ENCODE measurements at places on chromosomes 12 and 14.
A peak's percentile ranks its signal among the peaks of the same experiment; 100 is the strongest.

DNA sequence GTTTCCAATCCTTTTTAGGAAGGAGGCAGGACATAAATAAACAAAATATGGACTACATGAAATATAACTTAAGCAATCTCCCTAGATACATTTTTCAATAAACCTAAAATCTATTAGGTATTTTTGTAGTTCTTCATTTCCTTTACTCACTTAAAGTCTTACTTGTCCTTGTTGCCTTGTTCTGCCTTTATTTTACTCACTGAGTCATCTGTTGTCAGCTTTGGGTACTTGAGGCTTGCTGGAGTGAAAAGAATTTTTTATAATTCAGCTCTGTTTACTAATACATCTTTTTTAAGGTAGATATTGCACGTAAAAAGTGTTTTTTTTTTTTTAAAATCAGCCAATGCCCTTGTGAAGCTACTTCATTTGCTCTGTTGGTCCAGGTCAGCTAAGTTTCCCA is 216.2 kb downstream of the PELI2 start:
- peak; percentile 26 for DNase-seq

GRCh38 chr14:66507181-66507721 is 696 bp upstream of the GPHN start:
- no peak for DNase-seq

GRCh38 chr12:99752740-99753139 is 105.2 kb downstream of the GARIN6 start:
- DNase-seq = no peak

DNA sequence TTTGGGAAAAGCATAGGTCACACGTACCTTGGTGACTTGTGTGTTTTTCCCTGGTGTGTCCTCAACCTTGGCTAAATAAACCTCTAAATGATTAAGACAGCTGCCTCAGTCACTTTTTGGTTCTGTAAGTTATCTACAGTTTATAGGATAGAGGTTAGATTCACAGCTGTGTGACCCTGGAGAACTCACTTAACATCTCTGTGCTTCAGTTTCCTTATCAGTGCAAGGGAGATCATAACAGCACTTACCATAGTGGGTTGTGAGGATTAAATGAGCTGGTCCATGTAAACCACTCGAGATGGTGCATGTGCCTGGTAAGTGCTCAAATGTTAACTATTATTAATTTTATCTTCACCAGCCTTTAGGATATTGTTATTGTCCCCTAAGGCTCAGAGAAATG is 35.4 kb upstream of the CHST11 start:
- no peak for DNase-seq

GRCh38 chr14:105257464-105257863 is 9.1 kb downstream of the BTBD6 start:
- DNase-seq = no peak

DNA sequence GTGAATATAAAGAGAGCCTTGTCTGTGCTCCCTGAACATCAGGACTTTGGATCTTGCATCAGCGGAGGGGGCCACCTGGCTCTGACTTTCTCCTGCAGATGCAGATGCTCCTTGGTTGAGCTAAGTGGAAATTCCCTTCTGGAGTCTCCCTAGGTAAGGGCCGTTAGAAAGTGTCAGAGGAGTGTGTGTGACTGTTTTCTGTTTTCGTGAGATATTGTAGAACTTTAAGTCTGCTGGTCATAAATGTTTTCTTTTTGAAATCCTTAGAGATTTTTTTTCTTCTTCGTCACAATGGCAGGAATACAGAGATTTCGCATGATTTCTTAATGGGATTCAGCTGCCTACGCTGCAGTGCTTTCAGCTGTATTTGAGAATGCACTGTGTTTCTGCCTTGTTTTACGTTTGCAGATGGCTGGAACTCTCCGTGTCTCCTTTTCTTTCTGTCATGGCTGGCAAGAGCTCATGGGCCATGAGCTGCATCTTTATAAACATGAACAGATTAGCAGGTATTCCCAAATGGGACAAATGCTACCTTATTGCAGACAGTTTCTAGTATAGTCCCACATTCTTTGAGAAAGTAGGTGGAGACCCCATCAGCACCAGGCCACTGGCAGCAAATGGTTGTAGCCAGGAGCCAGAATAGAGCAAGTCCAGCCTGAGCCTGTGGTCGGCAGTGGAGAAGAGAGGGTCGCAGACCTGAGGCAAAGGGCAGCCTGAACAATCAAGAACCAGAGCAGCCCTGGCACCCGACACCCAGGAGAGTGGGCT is 76.2 kb upstream of the FRMD6 start:
- DNase-seq = no peak

GRCh38 chr14:79412822-79413221 is 798.5 kb downstream of the DIO2 start:
- no peak for DNase-seq

DNA sequence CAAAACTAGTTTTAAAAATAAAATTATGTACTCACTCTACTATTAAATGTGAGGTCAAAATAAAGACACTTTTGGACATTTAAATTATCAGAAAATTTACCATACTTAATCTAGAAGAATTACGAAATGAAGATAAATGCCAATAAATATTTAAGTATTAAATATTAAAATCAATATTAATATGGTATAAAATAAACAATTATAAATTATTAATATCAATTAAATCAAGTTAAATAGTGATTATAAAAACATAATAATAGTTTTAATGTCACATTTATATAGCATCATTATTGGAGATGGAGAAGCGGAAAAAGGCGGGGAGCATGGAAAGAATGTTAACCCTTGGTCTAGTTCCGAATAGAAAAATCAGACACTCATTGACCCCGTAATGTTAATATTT is 224.3 kb upstream of the MDGA2 start:
- DNase-seq = no peak

DNA sequence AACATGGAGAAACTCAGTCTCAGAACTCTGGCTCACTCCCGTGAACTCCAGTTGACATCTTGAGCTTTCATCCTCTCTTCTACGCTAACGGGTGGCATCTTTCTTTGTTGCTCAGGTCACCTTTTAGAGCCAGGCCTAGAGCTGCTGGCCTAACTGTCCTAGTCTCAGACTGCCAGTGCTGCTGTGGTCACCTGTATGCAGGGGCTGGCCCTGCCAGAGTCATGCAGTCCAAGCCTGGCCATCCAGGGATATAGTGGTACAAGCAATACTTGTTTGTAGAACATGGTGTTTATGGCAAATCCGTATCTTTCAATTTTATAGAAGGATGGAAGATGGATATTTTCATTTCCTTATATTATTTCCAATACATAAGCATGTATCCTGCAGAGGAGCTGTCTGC is 117.2 kb downstream of the PELI2 start:
- no peak for DNase-seq

DNA sequence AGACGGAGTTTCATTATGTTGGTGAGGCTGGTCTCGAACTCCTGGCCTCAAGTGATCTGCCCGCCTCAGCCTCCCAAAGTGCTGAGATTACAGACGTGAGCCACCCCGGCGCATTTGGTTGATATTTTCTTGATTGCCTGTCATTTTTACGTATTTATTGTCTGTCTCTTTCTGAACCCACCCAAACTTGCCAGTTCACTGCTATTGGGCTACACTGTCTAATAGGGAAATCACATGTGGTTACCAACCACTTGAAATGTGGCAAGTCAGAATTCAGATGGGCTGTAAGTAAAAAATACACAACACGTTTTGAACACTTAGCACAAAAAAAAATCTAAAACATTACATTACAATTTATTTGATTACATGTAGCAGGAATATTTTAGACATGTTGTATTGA is 2.1 kb downstream of the WSB2 start:
- no peak for DNase-seq

DNA sequence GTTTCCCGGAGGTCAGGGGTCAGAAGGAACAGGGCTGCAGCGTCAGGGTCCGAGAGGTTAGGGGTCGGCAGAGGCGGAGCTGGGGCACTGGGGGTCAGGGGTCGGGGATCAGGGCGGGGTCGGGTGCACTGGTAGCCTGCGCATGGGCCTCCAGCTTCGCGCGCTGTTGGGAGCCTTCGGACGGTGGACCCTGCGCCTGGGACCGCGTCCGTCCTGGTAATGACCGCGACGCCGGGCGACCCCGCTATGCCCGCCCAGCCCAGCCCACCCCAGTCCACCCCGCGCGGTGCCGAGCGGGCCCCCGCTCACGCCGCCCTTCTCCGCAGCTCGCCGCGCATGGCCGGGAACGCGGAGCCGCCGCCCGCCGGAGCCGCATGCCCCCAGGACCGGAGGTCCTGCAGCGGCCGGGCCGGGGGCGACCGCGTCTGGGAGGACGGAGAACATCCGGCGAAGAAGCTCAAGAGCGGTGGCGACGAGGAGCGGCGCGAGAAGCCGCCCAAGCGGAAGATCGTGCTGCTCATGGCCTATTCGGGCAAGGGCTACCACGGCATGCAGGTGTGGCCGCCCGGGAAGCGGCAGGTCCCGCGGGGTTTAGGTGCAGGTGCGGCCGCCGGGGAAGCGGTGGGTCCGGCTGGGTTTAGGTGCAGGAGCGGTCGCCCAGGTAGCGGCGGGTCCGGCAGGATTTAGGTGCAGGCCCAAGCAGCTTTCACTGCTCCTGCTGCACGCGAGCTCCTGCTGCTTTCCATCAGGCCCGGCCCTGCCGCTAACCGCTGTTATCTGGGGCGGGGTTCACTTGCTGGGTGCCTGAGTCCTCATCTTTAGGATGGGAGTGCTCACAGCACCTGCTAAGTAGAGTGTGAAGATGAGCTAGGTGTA is 743 bp downstream of the PUS1 start:
- peak; percentile 12 for DNase-seq

GRCh38 chr14:47102472-47102871 is 450.9 kb upstream of the RPL10L start:
- no peak for DNase-seq

- DNase-seq = no peak
These were observed 137.1 kb downstream of the MON2 start for GRCh38 chr12:62603811-62604098.

GRCh38 chr14:102020058-102020971 is 55.9 kb downstream of the DYNC1H1 start:
- peak; percentile 93 for DNase-seq

- DNase-seq = no peak
These were observed 117.3 kb downstream of the CFAP54 start for GRCh38 chr12:96606644-96607043.

DNA sequence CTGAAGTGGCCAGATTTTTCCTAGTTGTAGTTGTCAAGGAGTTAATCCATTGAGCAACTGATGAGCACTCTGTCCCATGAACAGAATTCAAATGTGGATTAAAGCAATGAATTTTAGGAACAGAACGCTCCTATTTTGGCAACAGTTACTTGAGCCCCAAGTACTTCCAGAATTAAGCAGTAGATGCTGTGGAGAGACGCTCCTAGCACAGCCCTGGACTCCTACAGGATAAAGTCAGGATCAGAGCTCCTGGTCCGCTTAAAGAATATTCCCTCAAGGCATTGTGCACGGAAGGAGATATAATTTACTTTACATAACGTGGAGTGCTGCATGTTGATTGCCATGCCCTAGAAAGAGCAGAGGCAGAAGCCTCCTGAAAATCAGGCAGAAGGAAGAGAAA is 53.4 kb downstream of the FLRT2 start:
- no peak for DNase-seq

DNA sequence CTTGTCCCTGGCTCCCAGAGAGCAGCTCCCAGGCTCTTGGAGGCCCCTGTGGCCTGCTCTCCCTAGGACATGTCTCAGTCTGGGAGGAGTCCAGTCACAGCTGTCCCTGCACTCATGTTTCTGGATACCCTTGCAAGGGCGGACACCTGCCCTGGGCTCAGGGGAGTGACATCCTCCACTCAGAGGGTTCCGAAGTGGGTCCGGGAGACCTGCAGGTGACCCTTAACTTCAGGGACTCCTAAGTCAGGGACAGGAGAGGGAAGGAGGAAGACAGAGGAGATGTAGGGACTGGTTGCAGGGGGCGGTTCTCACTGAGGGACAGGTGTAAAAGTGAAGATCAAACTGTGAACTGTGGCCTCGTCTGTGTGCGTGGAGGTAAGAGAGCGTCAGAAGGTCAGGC is 37.6 kb downstream of the CACNA2D4 start:
- no peak for DNase-seq

GRCh38 chr14:96134508-96134907 is 70.1 kb upstream of the BDKRB2 start:
- no peak for DNase-seq

DNA sequence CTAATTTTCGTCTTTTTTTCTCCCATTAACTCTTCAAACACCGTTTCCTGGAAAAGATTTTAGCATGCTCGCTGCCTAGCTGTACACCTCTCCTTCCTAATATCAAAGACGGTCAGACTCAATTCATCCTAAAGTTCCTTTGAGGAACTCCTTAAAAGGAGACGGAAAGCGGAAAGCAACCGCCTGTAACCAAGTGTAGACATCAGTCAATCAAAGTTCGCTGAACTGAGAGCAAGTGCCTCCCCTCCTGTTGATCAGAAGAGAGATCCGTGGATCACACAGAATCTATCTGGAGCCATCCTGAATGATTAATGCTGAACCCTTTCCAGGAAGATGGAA is 412 bp upstream of the TEP1 start:
- peak; percentile 32 for DNase-seq

GRCh38 chr14:57071639-57072038 is 197.1 kb downstream of the EXOC5 start:
- no peak for DNase-seq

DNA sequence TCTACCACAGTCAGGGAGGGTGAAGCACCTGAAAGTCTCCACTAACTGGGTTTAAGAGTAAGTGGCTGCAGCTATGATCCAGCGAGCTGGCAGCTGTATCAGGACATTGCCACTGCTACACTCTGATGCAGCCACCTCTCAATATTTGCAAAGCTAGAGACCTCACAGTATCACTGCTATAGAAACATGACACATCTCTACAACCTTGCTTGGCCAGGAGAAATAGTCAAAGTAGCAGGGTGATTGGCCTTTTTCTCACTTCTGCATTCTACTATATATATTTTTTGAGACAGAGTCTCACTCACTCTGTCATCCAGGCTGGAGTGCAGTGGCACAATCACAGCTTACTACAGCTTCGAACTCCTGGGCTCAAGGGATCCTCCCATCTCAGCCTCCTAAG is 9.3 kb upstream of the FMNL3 start:
- DNase-seq = no peak

- DNase-seq = no peak
These were observed 410.7 kb downstream of the TMEM117 start for GRCh38 chr12:44246482-44247105.

DNA sequence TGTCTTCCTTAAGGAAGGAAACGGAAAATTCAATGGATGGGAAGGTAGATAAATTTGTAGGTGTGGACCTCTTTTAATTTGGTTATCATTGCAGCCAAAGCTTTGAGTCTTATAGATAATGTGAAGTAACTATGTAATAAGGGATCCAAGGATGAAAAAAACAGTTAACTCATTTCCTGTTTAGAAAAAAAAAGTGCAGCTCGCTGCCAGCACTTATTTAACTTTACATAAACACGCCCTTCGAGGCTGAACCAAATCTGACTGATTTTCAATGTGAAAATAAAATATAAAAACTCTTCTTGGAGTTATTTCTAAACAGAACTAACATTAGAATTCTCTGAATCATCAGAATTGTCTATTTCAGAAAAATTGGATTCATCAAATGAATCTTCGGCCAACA is 7.0 kb downstream of the NUBPL start:
- DNase-seq = peak; percentile 57

- no peak for DNase-seq
These were observed 42.3 kb downstream of the BRAP start for GRCh38 chr12:111643427-111643826.

- DNase-seq = no peak
These were observed 190.2 kb upstream of the HMGA2 start for GRCh38 chr12:65634061-65634460.

Measured in HCEC 1CT (cell line).